ENCODE measurements at places on chromosomes 3 and 15.

DNA sequence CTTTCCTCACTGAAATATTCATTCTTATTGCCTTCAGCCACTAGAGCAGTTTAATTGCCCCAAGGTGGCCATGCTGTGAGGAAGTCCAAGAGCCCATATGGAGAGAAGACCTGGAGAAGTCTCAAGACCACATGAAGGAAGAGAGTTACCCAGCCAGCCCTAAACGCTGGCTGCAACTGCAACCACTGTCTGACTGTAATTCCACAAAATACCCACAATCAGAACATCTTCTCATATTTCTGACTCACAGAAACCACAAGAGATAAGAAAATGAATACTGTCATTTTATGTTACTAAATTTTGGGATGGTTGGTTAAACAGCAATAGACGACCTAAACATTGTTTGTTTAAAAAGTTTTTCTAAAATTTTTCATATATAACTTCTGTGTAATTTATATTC lies 14.7 kb upstream of the SST start:
- no peak for DNase-seq

DNA sequence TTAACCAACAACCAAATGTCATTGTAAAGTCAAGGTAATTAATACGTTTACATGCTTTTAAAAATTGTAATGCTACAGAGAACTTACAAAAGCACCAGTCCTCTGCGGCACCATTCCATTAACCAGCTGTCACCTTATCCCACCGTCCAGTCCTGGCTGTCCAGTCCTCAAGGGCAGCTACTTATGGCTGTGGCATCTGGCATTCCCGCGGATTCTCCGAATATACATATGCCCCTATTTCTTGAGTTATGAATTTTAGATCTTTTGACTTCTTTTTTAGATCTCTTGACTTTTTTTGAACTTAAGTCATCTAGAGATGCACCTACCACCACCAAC lies 382 bp upstream of the POMGNT2 start:
- DNase-seq: no peak

- DNase-seq: peak; percentile 62
Observed at GRCh38 chr3:188905547-188905946, 266.2 kb upstream of the TPRG1 start.

DNA sequence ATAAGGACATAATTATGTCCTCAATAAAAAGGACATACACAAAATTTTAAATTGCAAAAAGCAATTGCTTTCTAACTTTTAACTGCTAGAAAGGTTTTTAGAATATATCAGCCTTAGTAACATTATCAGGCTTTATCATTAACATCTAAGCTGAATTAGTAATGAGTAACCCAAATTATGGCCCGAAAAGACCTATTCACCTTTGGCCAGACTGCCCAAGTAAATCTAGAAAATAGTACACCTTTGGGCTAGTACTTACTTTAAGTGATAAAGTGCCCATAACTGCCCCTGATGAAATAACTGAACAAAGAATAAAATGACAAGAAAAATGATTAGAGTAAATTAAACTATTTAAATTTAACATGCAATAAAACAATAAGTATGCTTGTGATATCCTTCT lies 117.2 kb downstream of the TBL1XR1 start:
- no peak for DNase-seq

DNA sequence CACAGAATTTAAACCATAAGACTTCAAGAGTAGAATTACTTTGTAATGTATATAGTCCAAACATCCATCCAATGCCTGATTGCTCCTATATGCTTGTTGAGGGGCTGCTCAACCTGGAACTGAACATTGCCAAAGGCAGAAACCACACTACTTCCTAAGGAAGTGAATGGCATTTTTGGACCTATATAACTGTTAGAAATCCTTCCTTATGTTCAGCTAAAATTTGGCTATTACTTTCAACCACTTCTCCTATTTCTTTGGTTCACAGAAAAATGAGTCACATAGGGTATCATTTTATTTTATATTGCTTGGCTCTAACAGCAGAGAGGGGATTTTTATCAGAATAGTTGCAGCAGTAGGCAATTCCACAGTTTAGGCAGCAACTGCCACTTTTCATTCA lies 342.1 kb downstream of the SLC9A9 start:
- peak; percentile 27 for DNase-seq

- DNase-seq: no peak
Observed at GRCh38 chr3:2452249-2452648, 353.6 kb downstream of the CNTN4 start.

- DNase-seq: no peak
Observed at GRCh38 chr3:191176038-191176785, 22.8 kb upstream of the OSTN start.

DNA sequence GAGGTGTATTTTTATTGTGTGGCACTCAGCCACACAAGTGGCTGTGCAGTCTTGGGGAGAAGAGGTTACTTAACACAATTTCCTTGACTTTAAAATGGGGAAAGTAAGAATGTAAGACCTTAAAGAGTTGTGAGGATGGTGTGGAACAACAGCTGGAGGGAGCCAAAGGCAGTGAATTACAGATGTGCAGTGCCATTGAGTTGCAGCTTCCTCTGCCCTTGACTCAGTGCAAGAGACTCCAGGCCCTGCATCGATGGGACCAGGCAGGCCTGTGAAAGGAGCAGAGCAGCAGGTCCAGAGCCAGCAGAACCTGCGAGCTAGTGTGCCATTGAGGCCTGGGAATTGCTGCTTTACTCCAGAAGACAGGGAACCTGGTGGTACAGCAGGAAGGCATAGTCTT lies 27.2 kb downstream of the EEFSEC start:
- DNase-seq: no peak

- no peak for DNase-seq
Observed at GRCh38 chr15:39115379-39116057, 465.4 kb upstream of the THBS1 start.

- DNase-seq: no peak
Observed at GRCh38 chr3:78314327-78314726, 1274.4 kb downstream of the ROBO2 start.

DNA sequence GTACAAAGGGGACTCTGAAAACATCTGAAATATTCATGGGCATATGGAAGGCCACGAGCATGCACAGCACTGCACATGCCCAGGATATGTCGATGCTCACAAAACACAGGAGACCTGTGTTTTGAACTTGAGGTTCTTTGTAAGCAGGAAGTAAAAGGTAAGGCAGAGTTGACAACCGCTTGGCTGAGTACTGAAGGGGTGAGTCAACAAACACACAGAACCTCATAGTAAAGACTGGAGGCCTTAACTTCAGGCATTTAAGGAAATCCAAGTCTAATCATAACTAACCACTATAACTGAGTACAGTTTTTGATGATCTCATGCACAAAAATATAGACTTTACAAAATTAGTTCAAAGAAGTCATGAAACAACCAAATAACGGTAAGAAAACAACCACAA lies 80.6 kb downstream of the MYO9A start:
- DNase-seq: no peak

- peak; percentile 47 for DNase-seq
Observed at GRCh38 chr15:44584162-44584749, 47.3 kb downstream of the EIF3J start.

DNA sequence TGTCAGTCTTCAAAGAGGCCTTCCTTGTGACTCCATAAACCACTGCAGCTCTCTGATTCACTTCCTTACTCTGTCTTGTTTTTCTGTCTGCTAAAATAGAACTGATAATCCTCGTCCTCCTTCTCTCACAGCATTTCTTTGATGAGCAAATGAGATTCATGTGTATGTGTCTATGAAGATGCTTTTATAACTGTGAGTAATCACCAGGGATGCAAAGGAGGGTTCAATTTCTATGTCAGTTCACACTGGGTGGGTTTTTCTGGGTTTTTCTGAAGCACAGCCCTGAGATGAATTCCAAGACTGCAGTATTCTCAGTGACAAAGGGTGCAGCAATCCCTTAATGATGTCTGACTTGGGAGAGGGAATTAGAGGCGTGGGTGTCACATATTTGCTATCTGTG lies 746.6 kb upstream of the CFAP20DC start:
- DNase-seq: no peak

DNA sequence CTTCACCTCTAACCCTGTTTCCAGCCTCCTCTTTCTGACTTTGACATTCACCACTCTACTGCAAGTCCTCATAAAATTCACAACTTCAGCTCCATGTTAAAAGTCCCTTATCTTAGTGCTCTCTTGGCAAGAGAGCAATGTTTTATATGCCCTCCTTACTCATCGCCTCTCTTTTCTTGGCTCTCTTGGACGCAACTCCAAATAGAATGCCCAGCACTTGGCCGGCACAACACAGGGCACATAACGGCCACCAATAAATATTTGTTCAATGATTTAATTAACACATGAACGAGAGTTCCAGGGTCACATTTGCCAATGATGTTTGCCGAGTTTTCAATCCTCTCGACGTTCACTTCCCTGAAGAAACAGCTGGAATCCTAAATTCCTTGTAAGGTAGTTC lies 401.4 kb downstream of the ROBO1 start:
- no peak for DNase-seq

- DNase-seq: no peak
Observed at GRCh38 chr3:71554649-71555048, 28.9 kb downstream of the FOXP1 start.

GRCh38 chr3:53482227-53482626 lies 12.2 kb upstream of the CACNA1D start:
- DNase-seq: no peak

DNA sequence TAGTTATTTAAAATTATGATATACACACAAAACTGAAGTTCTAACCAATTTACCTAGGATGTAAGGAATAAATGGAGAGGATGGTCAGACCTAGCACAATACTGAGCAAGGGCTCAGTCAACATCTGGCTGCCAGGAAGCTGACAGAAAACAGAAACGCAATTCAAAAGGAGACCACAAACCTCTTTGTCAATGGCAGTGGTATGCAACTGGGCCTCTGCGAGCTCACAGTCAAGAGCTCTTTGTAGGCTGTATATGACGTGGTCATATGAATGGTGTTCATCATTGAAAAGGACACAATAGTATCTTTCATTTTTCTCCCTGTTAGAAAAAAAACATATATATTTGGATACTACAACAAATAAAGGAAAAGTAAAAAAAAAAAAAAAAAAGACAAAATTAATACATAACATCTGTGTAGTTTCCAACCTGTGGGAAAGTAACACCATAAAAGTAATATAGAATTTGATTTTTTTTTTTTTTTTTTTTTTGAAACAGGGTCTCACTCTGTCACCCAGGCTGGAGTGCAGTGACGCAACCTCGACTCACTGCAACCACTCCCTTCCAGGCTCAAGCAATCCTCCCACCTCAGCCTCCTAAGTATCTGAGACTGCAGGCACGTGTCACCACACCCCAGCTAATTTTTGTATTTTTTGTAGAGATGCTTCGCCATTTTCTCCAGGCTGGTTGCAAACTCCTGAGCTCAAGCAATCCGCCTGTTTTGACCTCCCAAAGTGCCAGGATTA lies 37.9 kb downstream of the UBR1 start:
- DNase-seq: peak; percentile 10

- peak; percentile 34 for DNase-seq
Observed at GRCh38 chr3:14467814-14468620, 65.6 kb downstream of the SLC6A6 start.

- no peak for DNase-seq
Observed at GRCh38 chr3:89947337-89947954, 840.0 kb downstream of the EPHA3 start.

- DNase-seq: peak; percentile 88
Observed at GRCh38 chr3:37993820-37994638, 3.4 kb downstream of the VILL start.

- DNase-seq: no peak
Observed at GRCh38 chr3:189058071-189058470, 113.7 kb upstream of the TPRG1 start.

All from suppressor macrophage treated with lipopolysaccharide for 4 hours (primary cell).